ENCODE measurements at places on chromosomes 3 and 15.
A peak's percentile ranks its signal among the peaks of the same experiment; 100 is the strongest.

- DNase-seq, result no peak
Measured at GRCh38 chr3:158094235-158095110, 11.7 kb downstream of the SHOX2 start.

- no peak for DNase-seq
Measured at GRCh38 chr3:8210882-8211341, 290.7 kb upstream of the LMCD1 start.

- DNase-seq, result no peak
Measured at GRCh38 chr15:57090496-57090859, 172.0 kb downstream of the TCF12 start.

DNA sequence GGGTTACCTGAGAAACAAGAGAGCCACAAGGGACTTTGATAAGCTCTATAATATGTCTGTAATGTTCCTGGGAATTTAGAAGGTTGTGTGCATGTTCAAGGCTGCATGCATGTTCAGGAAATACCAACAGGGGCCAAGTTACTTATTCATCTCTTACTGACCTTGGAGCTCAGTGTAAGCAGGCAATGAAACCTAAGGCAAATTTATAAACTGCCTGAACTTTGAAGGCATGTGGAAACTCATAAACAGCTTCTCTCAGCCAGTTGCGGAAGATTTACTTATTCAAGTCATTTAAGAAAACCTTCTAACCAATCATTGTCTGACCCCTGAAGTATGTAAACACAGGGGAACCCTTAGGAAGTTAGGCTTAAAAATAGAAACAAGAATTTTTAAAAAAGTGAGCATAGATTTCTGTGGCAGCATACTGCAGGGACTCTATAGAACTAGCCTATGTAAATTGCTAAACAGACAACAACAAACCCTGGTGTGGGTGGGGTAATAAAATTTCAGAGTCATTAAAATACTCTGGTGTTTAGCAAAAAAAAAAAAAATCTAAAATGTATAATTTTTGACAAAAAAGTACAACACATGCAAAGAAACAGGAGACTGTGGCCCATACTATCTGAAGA, 57.2 kb downstream of the SLC15A2 start:
- DNase-seq, result no peak

DNA sequence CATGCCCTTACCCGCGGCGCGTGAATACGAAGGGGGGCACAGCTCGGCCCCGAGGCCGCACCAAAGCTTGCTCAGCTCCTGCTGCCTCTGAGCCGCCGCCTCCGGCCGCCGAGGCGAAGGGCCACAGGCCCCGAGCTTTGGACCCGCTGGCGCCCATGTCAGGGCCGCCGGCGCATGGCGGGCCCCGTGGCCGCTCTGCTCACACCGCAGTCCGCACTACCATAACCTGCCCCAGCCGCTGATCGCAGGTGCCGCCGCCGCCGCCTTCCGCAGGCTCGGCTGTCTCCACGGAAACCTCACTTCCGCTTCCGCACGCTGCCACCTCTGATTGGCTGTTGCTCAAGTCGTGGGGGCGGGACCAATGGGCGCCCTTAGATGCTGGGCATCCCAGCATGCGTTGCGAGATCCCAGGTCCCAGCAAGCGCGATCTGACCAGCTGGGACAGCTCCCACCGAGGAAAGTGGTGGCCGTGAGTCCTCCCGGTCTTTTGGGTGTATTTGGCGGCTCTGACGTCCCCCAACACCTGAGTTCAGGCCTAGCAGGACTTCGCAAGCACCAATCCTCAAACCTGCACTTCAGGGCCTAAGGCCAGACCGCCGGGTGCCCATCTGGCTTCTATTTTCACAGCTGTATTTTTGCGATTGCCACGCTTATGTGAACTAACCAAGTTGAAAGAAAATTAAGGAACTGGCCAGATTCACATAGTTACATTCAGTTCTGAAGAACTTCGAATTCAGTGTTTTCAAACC, at the start of gene TUSC2:
Gene TUSC2 (minus strand): TSS at position 281 of the 749 bp plus-strand sequence. CDS start 124 bp downstream, at position 157.
- peak; percentile 99 for DNase-seq

GRCh38 chr3:42670670-42671069, 14.7 kb upstream of the KLHL40 start:
- DNase-seq, result no peak

All from Right ventricle myocardium superior (tissue), 1 donor.